ENCODE measurements at places on chromosomes 12 and 14.
A peak's percentile ranks its signal among the peaks of the same experiment; 100 is the strongest.

DNA sequence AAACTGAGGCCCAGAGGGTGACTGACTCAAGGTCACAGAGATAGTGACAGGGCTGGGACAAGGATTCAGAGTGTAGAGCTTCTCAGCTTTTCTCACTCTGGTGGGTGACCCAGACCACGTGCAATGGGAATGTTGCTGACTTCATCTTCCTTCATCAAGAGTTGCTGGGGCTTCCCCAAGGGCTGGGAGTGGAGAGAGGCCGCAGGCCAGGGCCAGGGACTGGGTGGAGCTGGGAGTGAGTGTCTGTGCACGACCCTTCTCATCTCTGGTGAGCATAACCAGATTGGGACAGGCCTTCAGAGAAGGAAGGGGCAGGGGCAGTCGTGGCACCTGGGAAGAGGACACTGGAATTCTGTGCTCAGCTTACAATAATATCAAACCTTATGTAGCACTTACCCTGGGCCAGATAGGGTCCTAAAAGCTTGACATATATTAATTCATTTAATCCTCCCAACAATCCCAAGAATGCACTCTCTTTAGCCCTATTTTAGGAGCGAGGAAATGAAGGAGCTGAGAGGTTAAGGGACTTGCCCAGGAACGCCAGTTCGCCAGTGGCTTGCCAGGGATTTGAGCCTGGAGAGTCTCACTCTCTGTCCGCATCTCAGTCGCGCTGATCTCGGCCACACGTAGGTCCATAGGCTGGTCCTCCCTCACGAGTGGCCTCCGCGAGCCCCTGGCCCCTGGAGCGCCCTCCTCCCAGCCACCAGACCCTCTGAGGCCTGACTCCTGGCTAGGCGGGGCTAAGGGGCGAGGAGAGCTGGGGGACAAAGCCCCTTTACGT lies 15.8 kb downstream of the KRT18 start:
- DNase-seq: no peak

DNA sequence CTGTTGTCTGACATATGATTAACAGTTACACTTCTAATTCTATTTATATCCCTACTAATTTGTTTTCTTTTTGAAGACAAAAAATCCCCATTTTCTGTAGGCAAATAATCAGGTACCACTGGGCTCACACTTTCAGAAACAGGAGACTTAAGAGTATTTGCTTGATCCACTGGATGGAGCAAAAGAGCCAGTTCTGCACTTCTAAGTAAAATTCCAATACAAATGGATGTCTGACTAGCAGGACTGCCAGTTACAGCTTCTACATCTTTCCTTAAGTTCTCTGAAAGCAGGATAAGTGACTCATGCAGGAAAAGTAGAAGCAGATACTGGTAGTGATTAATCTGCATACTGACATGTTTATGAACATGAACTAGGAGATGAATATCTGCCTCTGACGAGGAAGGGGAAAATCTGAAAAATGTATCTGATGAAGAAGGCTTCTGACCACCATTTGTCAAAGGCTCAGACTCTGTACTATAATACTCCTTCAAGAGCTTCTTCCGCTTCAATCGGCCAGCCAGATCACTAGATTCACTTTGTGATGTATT lies 73.8 kb upstream of the ANKS1B start:
- no peak for DNase-seq

GRCh38 chr12:119206348-119207062 lies 27.8 kb downstream of the HSPB8 start:
- DNase-seq: no peak

GRCh38 chr12:24297516-24297915 lies 348.0 kb upstream of the SOX5 start:
- DNase-seq: no peak

GRCh38 chr14:74502236-74503019 lies 8.9 kb downstream of the ISCA2 start:
- no peak for DNase-seq

DNA sequence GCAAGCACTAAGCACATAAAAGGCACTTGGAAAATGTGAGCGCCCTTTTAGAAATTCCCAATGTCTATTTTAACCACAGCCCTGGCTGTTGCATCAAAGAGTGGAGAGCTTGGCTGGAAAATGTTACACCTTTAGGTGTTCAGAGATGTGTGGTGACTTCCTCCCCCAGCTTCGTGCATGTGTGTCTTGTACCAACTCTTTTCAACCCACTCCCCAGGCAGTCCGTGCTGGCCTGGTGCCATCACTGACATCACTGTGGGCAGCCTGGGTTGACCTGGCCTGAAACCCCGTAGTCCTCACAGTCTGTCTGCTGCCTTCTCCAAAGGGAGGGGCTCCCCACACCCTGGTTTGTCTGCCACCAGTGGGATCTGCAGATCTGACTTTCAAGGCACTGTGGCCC lies 101.8 kb downstream of the SCARB1 start:
- DNase-seq: no peak

GRCh38 chr14:58665773-58666500 lies 28.2 kb downstream of the DACT1 start:
- no peak for DNase-seq

DNA sequence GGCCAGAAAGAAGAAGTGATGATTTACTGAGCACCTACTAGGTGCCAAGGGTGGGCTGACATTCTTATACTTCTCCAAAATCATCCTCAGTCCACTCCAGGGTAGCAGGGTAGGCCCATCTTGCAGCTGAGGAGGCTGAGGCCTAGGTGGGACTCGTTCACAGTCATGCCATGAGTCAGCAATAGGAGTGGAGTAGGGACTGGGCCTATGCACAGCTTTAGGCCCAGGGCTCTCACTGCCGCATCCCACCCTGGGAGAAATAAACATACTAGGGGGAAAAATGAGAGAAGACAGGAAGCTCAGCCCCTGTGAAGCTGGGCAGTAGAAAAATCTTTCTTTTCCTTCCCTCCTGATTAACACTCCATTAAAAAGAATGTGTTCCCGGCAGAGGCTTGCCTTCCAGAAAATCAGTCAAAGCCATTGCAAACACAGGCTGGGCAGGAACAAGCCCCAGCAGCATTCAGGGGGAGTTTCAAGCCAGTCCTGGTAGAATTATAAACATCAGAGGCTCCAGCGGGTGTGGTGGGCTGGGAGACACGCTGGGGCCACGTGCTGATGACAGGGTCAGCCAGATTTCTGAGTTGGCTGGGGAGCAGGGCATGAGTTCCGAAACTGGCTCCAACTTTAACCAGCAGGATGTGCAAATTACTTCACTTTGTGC lies 1.8 kb downstream of the HSPB8 start:
- no peak for DNase-seq

DNA sequence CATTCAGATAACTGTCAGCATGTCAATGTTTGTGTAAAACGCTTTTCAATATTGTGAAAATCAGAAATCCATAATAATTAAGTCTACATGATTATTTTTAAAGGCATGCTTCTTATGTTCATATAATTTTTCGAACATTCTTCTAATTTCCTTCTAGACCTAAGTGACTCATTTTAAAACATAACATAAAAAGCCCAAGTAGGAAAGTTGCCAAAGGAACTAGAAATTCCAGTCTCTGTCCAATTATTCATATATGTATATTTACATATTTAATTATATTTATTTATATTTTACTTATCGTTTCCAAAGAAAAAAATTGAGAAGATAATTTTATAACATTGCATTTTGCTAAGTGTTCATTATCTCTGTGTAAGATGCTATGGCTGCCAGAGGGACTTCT lies 110.4 kb downstream of the TMTC1 start:
- no peak for DNase-seq

GRCh38 chr14:97688631-97689336 lies 891.6 kb downstream of the VRK1 start:
- no peak for DNase-seq

GRCh38 chr14:69886453-69887242 lies 7.4 kb downstream of the SMOC1 start:
- DNase-seq: no peak

DNA sequence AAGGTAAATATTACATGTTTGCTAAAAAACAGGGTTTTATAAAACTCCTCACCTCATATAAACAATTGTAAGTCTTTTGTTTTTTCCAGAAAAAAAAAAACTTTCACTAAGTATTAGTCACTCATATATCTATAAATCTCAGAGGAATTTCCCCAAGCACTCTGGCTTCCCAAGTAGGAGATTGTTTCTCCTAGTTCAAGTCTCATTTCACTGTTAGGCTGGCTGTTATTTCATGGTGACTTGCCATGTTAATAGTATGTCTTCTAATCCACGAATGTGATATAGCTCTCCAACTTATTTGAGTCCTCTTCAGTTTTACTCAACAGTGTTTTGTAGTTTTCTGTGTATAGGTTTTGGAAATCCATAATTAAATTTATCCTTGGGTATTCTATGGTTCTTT lies 61.6 kb downstream of the CAPZA3 start:
- DNase-seq: no peak

- no peak for DNase-seq
Measured at GRCh38 chr12:100127766-100128511, 14.7 kb downstream of the BLTP3B start.

- DNase-seq: peak; percentile 23
Measured at GRCh38 chr12:105319691-105320209, 10.7 kb upstream of the C12orf75 start.

DNA sequence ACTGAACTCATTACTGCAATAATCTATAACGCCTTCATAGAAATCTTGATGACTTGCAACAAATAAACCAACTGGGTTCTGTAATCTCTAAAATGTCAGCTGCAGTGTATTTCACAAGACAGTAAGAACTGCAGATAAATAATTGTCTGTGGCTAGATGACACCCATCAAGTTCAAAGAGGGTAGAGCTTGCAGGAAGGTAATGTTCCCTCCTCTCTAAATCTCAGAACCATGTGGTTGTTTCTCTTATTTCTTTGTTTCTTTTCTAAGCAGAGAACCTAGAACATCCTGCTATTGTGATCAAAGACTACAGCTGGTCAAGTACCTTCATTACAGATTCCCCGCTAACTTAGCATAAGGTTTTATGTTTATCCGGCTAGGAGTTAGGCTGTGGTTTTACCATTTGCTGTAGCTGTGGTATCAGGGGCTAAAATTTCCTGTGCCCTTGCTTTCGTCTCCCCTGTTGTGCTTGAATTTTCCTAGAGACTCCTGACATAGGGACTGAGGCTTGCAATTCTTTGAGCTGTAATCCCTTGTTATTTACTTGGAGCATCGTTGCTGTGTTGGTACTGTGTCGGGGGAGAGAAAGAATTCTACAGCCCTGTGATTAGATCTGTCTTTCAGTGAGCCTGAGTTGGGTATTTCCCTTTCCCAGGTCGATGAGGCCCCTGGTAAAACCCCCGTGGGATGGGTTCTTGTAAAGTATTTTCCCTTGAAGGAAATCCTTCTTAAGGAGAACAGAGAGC lies 253.1 kb upstream of the BTG1 start:
- DNase-seq: no peak

DNA sequence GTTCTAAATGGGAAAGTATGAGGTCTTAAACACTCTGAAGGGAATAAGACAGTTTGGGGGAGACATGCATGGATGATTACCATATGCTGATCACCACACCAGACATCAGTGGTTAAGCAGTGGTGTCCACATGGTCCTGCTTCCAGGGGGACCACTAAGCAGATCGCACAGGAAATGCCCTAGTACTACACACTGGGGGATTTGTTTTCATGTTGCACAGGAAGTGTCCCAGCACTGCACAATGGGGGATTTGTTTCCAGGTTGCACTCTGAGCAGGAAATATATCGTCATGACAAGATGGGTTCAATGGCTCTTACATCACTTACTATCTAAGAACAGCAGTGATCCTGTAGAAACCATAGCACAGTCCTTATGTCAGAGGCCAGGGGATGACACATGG lies 245.5 kb downstream of the BCL11B start:
- DNase-seq: no peak

DNA sequence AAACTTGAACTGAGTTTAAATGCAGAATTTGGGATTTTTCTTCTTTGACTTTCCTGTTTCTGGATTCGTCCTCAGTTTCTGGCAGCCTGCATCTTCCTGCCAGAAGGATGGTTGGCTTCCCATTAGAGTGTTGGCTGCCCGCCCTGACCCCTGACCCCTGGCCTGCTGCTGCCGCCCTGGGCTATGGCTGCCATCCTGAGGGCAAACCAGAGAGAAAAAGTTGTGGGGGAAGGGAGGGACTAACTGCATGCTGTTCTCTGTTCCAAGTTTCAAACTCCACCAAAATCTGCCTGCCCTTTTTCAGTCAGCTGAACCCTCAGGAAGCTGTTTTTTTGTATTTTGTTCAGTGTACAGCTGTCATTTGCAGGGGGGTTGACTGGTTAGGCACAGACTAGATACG lies 48.4 kb downstream of the FNTB start:
- DNase-seq: no peak

DNA sequence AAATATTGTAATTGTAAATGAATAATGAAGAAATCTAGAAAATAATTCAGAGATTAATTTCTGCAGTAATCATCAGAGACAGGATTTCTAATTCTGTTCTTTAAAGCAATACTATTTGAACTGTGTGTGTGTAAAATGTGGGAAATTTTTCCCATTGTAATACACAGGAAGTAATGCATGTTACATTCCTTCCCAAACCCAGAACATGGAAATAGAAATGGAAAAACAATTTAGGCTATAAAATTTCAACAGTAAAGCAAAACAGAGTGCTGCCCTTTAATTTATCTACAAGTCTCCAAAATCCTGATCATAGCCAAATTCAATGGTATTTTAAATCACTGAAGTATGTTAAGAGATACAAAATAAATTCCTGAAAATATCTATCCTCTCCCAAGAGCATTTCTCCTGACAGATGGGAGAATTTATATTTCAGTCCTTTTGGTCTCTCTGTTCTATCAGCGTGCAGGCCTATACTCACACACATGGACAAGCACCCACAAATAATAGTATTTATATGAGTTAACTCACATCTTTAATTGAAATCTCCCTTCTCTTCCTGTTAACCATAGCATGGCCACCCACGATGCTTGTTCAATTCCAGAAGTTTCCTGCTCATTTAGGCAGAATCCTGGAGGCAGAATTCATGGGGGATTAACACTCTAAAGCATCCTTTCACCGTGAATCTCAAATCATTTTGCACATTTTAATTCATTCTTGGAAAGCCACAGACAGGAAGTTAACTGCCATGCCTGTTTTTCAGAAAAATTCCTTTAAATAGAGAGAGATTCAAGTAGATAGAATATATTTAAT lies 1465.4 kb upstream of the FLRT2 start:
- DNase-seq: no peak

DNA sequence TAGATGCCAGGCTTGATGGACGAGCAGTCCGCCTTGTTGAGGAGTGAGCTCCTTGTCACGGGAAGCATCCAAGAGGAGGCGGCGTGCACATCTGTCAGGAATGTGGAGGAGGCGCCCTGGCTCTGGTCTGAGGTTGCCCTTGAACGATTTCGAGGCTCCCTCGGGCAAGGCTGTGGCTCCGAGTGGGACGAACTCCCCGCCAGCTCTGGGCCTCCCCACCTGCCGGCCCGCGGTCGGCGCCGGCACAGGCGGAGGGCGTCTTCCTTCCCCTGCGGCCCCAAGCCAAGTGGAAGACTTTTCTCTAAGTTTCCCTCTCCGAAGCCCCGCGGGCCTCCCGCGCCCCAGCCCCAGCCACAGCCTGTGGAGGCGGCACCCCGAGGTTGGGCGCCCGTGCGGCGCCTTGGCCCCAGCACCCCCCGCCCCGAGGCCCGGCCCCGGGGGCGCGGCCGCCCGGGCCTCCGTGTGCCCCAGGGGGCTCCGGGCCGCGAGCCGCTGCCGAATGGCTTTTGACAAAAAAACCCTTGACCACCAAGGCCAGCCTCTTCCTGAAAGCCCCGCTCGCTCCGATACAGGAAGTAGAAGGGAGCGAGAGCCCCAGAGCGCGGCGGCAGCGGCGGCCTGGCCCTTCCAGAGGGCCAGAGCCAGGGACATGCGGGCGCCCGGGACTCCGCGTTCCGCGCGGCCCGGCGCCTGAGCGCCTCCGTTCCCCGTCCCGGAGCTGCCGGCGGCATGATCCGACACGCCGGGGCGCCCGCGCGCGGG lies at the start of gene RIN3:
Gene RIN3, plus strand, starts transcription at position 578 of the 762 bp plus-strand sequence. Its CDS starts 152 bp downstream, at position 730.
- DNase-seq: no peak
